ENCODE measurements at places on chromosomes 6 and 20. TPM values are rescaled to one million over a fixed set of nuclear protein-coding genes. Genes with fewer than 3 reads are reported as not detected.

- no peak for DNase-seq
Observed at GRCh38 chr6:36641543-36641942, 37.0 kb upstream of the CDKN1A start.

DNA sequence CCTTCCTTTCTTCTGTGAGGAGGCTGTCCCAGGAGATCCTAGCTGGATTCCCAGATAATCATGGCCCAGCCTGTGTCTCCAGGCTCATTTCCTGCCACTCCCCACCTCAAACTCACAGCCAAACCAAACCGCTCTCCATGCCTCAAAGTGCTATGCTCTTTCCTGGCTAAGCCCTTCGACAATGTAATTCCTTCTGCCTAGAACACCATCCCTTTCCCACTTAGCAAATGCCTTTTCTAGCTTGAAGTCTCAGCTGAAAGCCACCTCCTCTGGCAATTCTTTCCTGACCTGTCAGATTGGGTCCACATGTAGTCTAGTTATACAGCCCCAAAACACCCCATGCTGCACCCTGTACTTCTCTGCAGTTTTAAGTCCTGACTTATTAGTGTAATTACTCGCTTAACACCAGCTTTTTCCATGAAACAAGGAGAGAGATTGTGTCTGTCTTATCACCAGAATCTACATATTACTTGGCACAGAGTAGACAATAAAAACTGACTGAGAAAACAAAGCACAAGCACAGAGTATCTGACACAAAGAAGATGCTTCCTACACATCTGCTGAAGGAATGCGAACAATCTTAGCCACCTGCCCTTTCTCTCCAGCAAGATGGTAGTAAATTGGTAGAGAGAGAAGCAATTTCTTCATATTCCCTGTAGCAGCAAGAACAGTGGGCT lies 5.4 kb downstream of the TRIM26 start:
- no peak for DNase-seq

- DNase-seq, result no peak
Observed at GRCh38 chr6:139568956-139569538, 194.6 kb upstream of the CITED2 start.

DNA sequence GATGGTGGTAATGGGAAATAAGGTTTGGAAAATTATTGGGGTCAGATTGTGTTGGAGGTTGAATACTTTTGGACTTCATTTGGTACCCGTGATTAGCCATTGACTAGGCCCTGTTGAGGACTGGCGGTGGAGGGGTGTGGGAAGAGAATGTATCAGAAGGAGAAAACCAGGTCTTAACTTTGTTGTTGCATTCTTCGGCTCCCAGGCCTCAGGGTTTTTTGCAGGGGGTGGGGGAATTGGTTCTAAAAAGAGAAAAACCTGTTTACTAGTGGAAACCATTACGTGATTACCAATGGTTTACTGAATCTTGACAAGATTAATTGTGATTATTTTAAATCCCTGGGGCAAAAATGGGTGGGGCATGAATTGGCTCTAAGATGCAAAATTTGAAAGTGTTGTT lies 85.1 kb downstream of the PHF20 start:
- DNase-seq, result no peak

The ZBTB24 gene
- total RNA-seq, result 14.2 TPM

Measured in activated T-cell treated with anti-CD3 and anti-CD28 coated beads, Interleukin-2, amount 50 U/mL, for 72 hours (primary cell).